ENCODE measurements at places on chromosomes 6 and 20.
A peak's percentile ranks its signal among the peaks of the same experiment; 100 is the strongest.

DNA sequence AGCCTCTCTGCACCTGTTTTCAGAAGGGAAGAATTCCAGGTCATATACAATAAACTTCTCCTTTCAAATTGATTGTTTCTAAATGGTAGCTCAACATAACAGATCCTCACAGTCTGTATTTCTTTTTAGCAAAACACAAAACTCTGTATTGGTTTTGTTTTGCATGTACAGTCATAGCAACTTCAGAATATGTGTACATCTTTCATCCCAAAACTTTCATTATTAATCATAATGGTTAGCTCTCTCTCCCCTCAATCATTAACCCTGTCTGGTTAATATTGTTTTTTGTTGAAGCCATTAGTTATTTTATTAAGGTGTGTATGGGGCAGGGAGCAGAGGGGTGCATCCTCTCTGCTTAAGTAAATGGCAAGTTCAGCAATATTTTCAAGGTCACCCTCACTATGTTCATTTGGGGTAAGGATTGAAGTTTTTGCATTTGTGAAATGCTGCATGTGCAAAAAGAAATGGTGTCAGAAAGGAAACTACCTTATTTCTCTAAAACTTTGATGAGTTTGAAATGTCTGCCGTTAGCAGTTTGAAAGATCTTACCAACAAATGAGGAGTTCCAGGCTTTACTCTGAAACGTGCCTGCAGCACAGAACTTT lies 136.8 kb upstream of the BTBD3 start:
- no peak for DNase-seq

DNA sequence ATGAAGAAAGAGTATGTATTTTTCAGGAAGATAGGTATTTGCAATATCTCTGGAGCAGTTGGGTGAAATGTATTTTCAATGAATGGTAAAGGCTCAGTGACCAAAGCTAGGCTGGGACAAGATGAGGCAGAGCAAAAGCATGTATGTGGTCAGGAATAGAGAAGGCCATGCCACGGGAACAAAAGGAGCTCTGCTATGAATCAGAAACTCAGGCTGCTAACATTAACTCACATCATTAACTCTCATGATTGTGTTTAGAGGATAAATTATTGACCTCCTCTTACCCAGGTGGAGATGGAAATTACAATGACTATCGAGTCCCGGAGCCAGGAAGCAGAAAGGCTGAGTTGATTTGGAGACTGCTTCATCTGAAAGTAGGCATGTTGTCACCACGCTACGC lies 220.2 kb downstream of the FUT9 start:
- no peak for DNase-seq

- DNase-seq = peak; percentile 8
These were observed 103.0 kb upstream of the KCNK16 start for GRCh38 chr6:39425346-39426072.

DNA sequence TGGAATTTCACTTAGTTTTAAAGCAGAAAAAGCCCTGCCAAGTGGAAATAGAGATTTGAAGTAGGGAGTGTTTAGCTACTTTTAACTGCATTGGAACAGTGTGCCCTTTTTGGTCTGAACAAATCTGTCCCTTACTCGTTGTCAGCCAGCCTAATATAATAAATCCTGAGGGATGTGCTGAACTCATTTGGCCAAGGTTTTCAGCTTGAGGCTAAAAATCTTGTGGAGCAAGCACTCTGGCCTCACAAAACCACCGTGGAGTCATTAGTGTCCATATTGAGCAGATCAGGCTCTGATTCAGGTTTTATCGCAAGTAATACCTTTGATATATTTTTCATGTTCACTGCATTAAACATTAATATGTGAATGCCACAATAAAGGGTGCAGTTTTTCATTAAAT lies 383.5 kb downstream of the FRK start:
- no peak for DNase-seq

DNA sequence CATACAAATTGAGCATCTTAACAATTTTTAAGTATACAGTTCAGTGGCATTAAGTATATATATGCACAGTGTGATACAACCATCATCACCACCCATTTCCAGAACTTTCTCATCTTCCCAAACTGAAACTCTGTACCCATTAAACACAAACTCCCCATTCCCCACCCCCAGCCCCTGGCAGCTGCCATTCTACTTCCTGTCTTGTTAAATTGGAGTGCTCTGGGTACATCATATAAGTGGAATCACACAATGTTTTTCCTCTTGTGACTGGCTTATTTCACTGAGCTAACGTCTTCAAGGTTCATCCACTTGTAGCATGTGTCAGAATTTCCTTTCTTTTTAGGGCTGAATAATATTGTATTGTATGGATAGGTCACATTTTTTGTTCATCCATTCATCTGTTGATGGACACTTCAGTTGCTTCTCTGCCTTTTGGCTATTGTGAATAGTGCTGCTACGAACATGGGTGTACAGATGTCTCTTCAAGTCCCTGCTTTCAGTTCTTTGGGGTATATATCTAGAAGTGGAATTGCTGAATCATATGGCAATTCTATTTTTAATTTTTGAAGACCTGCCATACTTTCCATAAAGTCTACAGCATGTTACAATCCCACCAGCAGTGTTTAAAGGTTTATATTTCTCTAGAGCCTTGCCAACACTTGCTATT lies 19.6 kb upstream of the RREB1 start:
- no peak for DNase-seq

DNA sequence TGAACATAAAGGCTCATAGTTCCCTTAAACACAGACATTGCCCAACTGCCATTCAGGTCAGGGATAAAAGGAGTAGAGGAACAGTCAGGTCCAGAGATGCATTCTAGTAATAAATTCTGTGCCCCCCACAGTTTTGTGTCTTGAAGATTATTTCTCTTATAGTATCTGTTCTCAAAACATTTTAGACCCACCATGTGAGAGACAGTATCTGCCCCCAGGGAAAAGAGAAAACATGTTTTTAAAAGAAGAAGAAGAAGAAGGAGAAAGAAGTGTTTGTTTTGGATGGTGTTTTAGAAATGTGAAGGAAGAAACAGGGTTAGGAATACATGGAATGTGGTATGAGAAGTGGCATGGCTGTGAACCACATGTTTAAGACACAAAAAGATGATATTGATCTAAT lies 629.6 kb upstream of the EPHA7 start:
- no peak for DNase-seq

DNA sequence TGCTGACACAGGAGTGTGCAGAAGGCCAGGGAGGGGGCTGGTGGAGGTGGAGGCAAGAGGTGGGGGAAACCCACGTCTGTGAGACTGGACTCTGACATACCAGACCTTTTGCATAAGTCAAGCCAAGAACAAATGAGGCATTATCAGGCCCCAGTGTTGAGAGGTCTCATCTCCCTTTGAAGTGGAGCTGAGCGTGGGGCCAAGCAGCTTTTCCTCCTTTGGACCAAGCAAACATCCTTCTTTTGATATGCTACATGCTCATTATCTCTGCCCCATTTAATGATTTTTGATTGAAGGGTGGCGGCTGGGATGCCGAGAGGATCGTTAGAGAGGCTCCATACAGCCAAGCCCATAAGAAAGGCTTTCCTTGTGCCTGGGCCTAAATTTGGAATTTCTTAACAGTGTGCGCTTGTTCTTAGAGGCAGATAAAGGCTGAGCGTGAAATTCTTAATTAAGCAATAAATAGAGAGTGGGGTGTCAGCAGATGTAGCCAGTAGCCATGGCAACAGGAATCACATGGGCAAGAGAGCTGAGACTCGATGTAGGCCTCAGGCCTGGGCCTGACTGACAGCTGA lies 244.5 kb downstream of the PKHD1 start:
- DNase-seq = peak; percentile 10

- DNase-seq = no peak
These were observed 42.0 kb upstream of the OLIG3 start for GRCh38 chr6:137536104-137536773.

- DNase-seq = no peak
These were observed 14.4 kb upstream of the WFDC8 start for GRCh38 chr20:45593498-45593897.

- DNase-seq = no peak
These were observed 87.4 kb downstream of the ZHX3 start for GRCh38 chr20:41230136-41230535.

DNA sequence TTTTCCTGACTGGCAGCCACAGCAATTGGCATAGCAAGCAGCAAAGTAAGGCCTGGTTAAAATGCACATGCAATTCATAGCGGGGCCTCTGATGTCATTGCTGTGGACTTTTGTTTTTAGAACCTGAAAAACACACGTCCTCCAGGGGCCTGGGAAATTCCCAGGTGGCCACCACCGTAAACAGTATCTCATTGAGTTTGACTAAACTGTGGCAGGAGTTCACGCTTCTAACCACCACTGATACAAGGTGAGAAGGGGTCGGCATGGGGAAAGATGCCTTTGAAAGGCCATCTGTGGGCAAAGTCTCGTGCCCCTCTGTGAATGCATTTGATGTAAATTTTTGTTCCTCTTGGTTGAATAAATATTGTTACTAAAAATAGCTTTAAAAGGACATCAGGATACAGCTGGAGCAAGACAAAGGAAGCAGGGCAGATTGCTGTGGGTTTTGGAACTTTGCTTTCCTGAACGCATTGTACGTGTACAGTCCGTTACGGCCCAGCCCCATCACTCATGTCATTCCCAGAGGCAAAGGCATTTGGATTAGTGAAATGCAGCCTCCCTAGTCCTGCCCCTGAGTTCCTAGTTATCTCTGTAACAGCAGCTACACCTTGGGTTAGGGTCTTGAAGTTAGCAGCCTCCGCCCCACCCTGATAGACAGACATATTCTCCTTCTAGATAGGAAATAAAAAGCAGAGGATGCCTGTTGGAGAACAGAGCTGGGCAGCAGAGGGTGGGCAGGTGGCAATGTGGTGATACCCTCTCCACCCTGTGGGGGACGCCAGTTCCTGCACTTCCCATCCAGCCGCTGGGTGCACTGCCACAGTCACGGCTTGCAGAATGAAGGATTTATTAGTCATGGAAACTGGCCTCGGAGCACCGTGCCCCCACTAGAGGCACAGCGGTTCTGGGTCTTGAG lies 80.3 kb downstream of the ZDHHC14 start:
- no peak for DNase-seq

DNA sequence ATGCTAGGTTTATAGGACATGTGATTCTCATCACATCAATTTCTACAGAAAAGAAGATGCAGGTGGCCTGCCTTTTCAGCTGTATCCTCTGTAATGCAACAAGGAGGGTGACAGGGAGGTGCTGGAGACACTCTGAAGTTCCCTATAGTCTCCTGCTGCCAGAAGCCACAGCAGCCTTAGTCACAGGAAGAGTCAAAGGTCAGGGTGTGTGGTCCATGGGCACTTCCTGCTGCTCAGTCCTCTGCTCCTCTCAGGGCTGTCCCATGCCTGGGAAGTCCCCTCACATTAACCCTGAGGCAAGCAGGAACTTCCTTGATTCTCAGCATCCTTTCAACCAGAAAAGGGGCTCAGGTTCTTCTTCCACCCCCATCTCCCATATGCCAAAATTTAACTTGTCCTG lies 144.8 kb upstream of the FOXA2 start:
- DNase-seq = no peak
